Activated T-cell treated with anti-CD3 and anti-CD28 coated beads, Interleukin-2, amount 50 U/mL, for 24 hours (primary cell): ENCODE measurements at places on chromosomes 2 and 18.

- H3K27me3 ChIP-seq, result peaks cover 15% of the 10 kb centered on the region
- H3K36me3 ChIP-seq, result no peaks in the 10 kb centered on the region
- no peak overlapping the region for H3K27ac ChIP-seq
- no peak overlapping the region for H3K4me3 ChIP-seq
- no peak for DNase-seq
These were observed 78.7 kb downstream of the LONRF2 start for GRCh38 chr2:100243631-100244030.

GRCh38 chr2:32627814-32628579, at the start of gene TTC27:
TSS of gene TTC27 (plus strand) at chr2:32628050. CDS start at chr2:32628293, 243 bp downstream.
- peak; percentile 97 for DNase-seq
- peak within 1 kb of the TSS; percentile 96 for H3K27ac ChIP-seq
- H3K27me3 ChIP-seq, result no peaks in the 10 kb centered on the region
- H3K36me3 ChIP-seq, result peaks cover 43% of the 10 kb centered on the region
- H3K4me3 ChIP-seq, result peak within 1 kb of the TSS; percentile 95

GRCh38 chr18:23143815-23144261, 8.6 kb downstream of the CABLES1 start:
- no peaks in the 10 kb centered on the region for H3K36me3 ChIP-seq
- peaks cover 6% of the 10 kb centered on the region for H3K27me3 ChIP-seq
- no peak overlapping the region for H3K27ac ChIP-seq
- peaks cover 7% of the 10 kb centered on the region for H3K4me1 ChIP-seq
- no peak overlapping the region for H3K4me3 ChIP-seq

- H3K27me3 ChIP-seq, result peaks cover 15% of the 10 kb centered on the region
- no peak overlapping the region for H3K27ac ChIP-seq
- H3K4me3 ChIP-seq, result no peak overlapping the region
- no peaks in the 10 kb centered on the region for H3K36me3 ChIP-seq
- no peak for DNase-seq
These were observed 91.7 kb downstream of the GCA start for GRCh38 chr2:162435676-162436075.

- no peak for DNase-seq
- peaks cover 61% of the 10 kb centered on the region for H3K4me1 ChIP-seq
- peak overlapping the region; percentile 70 for H3K4me3 ChIP-seq
- H3K36me3 ChIP-seq, result peaks cover 4% of the 10 kb centered on the region
- H3K27me3 ChIP-seq, result peaks cover 73% of the 10 kb centered on the region
- H3K27ac ChIP-seq, result peak overlapping the region; percentile 88
These were observed 9.5 kb downstream of the ZEB2 start for GRCh38 chr2:144510294-144510991.

- DNase-seq, result no peak
- no peak overlapping the region for H3K4me3 ChIP-seq
- H3K4me1 ChIP-seq, result no peaks in the 10 kb centered on the region
- peaks cover 4% of the 10 kb centered on the region for H3K27me3 ChIP-seq
- H3K36me3 ChIP-seq, result no peaks in the 10 kb centered on the region
- H3K27ac ChIP-seq, result no peak overlapping the region
These were observed 117.4 kb downstream of the PMS1 start for GRCh38 chr2:189901664-189902063.

GRCh38 chr18:68564961-68565360, 149.9 kb downstream of the TMX3 start:
- H3K4me1 ChIP-seq, result no peaks in the 10 kb centered on the region
- H3K27me3 ChIP-seq, result peaks cover 7% of the 10 kb centered on the region
- no peak overlapping the region for H3K27ac ChIP-seq
- H3K36me3 ChIP-seq, result no peaks in the 10 kb centered on the region

GRCh38 chr2:29726976-29727375, 194.4 kb downstream of the ALK start:
- H3K36me3 ChIP-seq, result no peaks in the 10 kb centered on the region
- peaks cover 37% of the 10 kb centered on the region for H3K27me3 ChIP-seq
- H3K4me1 ChIP-seq, result no peaks in the 10 kb centered on the region
- no peak overlapping the region for H3K4me3 ChIP-seq
- no peak overlapping the region for H3K27ac ChIP-seq

DNA sequence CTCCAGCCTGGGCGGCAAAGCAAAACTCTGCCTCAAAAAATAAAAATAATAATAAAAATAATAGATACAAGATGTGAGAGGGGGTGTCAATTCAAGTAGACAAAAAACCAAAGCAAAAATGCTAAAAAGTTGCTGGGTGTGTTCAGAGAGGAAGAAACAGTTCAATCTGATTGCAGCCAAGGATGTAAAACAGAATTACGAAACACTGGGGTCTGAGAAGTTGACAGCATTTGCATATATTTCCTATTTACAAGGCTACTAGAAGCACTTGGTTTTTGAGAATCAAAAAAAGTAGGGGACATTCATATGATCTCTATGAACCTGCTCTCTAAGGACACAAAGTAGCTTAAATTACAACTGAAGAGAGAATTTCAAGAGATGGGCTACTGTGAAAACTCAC, 7.6 kb downstream of the TRIP12 start:
- no peaks in the 10 kb centered on the region for H3K27me3 ChIP-seq
- H3K4me3 ChIP-seq, result no peak overlapping the region
- no peak for DNase-seq
- peaks cover 83% of the 10 kb centered on the region for H3K4me1 ChIP-seq

DNA sequence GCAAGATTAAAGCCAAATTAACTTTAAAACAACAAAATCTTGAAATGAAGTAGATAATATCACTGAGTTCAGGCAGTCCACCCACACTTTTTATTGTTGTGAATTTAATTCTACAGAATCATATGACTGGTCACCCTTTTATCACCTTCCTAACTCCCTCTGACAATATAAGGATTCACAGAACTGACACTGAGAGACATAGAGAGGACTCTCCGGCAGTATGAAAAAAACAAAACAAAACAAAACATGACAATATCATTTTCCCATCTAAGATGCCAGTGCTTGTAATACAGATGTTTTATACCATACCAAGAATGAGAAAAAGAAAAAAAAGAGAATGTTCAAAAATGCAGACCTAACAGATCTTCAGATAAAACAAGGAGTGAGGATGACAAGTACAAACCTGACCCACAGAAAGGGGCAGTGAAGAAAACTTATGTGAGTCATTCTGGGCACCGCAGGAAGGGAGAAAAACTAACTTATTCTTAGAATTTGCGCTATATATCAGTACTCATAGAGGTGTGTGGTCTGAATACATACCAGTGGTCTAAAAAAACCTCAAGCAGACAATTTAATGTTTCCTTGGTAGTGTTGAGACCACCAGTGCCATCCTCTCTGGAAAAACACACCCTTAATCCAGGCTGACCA, 136.6 kb downstream of the ZAP70 start:
- no peak overlapping the region for H3K4me3 ChIP-seq
- H3K27me3 ChIP-seq, result no peaks in the 10 kb centered on the region
- DNase-seq, result no peak

- H3K4me1 ChIP-seq, result peaks cover 54% of the 10 kb centered on the region
- peaks cover 56% of the 10 kb centered on the region for H3K36me3 ChIP-seq
These were observed 83.0 kb downstream of the STPG4 start for GRCh38 chr2:47072018-47072691.

DNA sequence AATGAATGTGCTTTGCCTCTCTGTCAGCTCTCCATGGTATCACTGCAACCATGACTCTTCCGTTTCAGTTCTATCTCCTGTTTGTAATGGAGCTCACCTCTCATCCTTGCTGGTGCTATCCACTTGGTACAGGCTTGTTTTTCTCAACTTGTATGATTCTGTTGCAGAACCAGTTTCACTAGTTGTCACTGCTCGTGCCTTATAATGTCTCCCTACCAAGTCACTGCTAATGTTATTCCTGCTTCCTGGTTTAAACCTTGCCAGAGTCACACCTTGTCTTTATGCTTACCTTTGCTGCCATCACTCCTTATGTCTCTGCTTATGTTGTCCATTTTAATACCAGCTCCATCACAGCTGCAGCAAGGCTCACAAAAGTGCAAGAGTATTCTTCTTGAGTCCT, 1191.0 kb upstream of the LRRTM1 start:
- no peak overlapping the region for H3K27ac ChIP-seq
- H3K4me3 ChIP-seq, result no peak overlapping the region

GRCh38 chr18:12904012-12904516, 20.0 kb upstream of the PTPN2 start:
- H3K4me3 ChIP-seq, result no peak overlapping the region
- peak overlapping the region; percentile 83 for H3K27ac ChIP-seq
- DNase-seq, result peak; percentile 48

GRCh38 chr2:85951351-85952067, 62.7 kb upstream of the ST3GAL5 start:
- no peaks in the 10 kb centered on the region for H3K27me3 ChIP-seq
- no peak overlapping the region for H3K27ac ChIP-seq
- H3K36me3 ChIP-seq, result no peaks in the 10 kb centered on the region
- DNase-seq, result no peak
- H3K4me1 ChIP-seq, result no peaks in the 10 kb centered on the region
